CD4-positive, alpha-beta memory T cell (primary cell): ENCODE measurements at places on chromosomes 1 and 21. TPM values are rescaled to one million over a fixed set of nuclear protein-coding genes. Genes with fewer than 3 reads are reported as not detected.

Gene PRKCZ
- 13.5 TPM for polyA plus RNA-seq

Gene RCSD1
- 163 TPM for polyA plus RNA-seq

Gene SLC45A3
- not detected for polyA plus RNA-seq

Gene C2CD4D
- 1.3 TPM for polyA plus RNA-seq

Gene THEM5
- 0.40 TPM for polyA plus RNA-seq

Gene KRTAP13-2
- not detected for polyA plus RNA-seq

Gene TCHHL1
- not detected for polyA plus RNA-seq

Gene HCRTR1
- not detected for polyA plus RNA-seq

Gene TRMT13
- polyA plus RNA-seq, result 12.8 TPM

Gene GFI1
- 12.1 TPM for polyA plus RNA-seq

Gene NCMAP
- 0.10 TPM for polyA plus RNA-seq

Gene GPR153
- not detected for polyA plus RNA-seq
